ENCODE measurements at places on chromosomes 1 and 21.

GRCh38 chr1:204313675-204314074 lies 46.1 kb downstream of the PLEKHA6 start:
- DNase-seq: no peak

GRCh38 chr1:202010180-202011015 lies at the start of gene ELF3:
Gene ELF3, plus strand, starts transcription at chr1:202010587. Its CDS starts 550 bp downstream, at chr1:202011137.
- DNase-seq: no peak

- DNase-seq: no peak
These were observed 509.7 kb downstream of the AJAP1 start for GRCh38 chr1:5164158-5164557.

GRCh38 chr1:40372658-40373322 lies 737 bp upstream of the SMAP2 start:
- no peak for DNase-seq

GRCh38 chr1:25524568-25525360 lies 18.6 kb upstream of the LDLRAP1 start:
- no peak for DNase-seq

- DNase-seq: no peak
These were observed 14.4 kb downstream of the LMNA start for GRCh38 chr1:156128654-156129597.

DNA sequence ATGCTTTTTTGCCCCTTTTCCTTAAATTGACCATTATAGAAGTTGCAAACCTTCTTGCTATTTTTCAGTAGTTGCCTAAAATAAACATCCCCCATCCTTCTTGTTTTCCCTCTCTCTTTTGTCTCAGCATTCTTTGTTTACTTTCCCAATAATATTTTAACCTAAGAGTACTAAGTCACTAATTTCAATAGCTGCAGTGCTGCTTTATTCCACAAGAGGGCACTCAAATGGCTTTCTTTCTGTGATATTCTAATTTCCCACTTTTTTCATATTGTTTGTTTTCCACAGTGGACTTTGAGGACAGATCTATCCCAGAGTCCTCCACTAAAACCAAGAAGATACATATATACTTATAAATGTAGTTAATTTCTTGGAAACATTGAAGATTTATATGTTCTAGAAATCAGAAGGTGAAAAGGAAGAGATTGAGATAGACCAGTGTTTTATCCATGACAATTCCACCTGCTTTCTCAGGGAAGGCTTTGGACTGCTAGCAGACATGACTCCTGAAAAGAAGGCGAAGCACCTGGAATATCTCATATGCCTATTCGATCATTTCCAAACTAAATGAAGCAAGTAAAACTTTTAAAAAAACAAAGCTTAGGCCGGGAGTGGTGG lies 104.8 kb upstream of the GRIK1 start:
- peak; percentile 27 for DNase-seq

DNA sequence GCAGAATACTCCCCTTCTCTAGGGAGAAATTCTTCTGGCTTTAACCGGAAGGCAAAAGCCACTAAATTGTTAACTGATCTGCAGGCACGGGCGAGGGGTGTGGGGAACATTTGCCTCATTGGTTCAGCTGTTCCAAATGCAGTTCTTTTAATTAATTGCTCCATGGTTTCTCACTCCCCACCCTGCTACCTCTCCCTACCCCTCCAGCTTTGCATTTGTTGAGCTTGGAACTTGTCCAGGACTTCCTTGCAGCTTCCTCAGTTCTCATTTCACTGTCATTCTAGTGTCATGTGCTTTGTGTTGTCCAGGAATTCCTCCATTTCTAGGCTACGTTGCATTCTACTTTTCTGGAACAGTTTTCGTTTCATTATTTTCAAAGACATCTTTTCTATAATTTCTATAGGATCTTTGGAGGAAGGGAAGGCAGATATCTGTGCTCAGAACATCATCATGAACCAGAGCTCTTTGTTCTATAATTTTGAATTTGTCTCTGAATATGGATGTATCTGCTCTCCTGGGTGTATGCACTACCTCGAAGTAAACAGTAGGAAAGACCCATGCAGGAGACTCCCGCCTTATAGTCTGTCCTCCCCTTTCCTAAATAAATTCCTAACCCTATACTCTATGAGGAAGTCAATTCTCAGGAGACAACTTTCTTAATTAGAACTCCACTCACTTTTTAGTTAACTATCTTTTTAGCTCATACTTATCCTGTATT lies 132.4 kb upstream of the LMO4 start:
- DNase-seq: no peak

- DNase-seq: no peak
These were observed 6.0 kb downstream of the PIK3CD start for GRCh38 chr1:9657521-9658032.

DNA sequence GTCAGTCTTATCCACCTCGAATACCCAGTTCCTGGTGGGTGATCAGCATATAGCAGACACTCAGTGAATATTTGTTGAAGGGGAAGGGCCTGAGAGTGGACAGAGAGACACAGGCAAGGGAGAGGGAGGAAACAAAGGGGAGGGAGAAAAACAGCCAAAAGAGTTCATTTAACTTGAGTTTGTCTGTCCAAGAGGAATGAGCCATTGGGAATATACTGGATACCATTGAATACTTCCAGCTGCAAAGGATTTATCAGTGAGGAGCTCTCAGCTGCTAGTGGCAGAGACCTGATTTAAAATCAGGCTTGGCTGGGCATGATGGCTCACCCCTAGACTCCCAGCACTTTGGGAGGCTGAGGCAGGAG lies 11.5 kb upstream of the BGLAP start:
- no peak for DNase-seq

GRCh38 chr1:19381261-19381660 lies 69.1 kb downstream of the SLC66A1 start:
- DNase-seq: no peak

DNA sequence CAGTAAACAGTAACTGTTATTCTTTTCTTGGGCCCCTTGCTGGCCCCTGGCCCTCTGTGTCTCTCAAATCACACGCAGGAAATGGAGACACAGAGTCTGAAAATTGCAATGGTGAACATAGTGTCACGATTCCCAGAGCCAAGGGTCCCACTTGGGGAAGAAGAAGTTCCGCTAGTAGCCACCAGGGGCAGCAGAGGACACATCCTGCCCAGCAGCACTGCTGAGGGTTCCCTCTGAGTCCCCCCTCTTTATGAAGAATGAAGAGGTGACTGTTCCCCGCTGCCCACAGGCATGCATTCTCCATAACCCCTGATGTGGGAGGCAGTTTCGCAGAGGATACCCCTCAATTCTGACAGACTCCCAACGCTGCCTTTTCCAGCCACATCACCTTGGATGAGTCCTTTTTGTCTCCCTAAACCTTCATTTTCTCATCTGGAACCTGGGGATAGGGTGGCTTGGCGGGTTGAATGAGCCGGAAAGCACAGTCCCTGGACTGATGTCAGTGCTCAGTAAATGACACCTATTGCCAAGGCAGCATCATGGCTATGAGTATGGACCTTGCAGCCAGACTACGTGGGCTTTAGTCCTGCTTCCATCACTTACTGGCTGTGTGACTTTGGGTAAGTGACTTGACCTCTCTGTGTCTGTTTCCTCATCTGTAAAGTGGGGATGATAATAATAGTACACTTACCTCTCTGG lies 238.0 kb upstream of the TMEM51 start:
- DNase-seq: peak; percentile 33

DNA sequence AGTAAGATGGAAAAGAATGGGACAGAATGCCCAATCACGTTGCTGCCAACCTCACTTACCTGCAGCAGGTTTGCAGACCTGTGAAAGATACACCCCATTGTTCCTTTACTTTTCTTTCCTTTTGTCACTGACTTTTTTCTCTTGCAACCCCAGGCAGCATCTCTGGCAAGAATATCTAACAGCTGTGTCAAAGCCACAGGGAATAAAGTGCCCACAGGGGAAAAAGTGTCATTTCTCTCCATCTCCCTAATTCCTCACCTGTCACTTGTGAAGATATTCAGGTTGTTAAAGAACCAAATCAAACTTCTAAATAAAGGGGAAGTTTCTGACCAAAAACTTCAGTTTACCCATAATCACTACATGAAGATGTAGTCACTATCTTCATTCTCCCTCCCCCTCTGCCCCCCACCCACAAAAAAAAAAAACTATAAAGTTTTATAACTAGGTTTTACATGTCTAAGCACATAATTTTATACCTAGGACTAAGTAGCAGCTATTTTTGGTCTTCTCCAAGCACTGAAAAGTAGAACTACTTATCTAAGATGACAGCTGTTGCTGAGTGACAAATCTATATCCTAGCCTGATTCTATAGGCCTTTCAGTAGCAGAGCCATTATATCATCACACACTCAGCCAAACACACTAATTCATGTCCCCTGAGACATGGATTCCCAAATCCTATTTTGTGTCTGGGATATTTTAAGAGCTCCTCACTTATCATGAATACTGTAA lies 54.9 kb downstream of the TBX15 start:
- no peak for DNase-seq

DNA sequence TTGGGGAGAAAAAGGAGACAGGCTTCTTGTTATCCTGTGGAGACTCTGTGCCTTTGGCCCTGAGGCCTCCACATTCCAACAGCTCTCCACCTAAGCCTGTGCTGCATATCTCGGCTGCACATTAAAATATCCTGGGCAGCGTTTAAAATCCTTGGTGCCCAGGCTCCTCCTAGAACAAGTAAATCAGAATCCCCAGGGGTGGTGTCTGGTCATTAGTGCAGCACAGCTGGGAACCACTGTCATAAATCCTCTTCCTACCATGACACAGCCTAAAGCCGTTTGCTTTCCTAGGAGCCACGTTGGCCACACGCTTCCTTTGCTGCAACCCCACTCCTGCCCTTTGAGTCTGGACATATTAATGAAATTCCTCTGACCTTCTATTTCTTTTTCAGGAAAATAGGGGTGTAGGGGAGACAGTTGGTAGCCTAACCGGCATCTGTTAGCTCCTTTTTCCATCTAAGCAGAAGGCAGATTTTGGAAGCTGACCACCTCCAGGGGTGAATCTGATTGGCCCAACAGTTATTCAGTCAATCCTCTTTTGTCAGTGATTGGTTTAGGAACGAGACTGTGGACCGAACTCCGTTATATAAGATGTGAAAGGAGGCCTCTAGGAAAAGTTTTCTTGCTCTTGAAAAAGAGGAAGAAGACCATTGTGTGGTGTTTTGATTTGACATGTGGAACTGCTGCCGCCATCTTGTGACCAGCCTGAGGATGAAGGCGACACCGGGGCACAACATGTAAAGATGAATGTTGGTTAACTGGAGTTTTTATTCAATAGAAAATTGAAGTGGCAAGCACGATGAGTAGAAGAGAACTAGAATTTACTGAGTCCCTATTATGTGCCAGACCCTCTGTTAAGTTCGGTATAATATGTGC lies 41.9 kb downstream of the JUN start:
- DNase-seq: no peak

DNA sequence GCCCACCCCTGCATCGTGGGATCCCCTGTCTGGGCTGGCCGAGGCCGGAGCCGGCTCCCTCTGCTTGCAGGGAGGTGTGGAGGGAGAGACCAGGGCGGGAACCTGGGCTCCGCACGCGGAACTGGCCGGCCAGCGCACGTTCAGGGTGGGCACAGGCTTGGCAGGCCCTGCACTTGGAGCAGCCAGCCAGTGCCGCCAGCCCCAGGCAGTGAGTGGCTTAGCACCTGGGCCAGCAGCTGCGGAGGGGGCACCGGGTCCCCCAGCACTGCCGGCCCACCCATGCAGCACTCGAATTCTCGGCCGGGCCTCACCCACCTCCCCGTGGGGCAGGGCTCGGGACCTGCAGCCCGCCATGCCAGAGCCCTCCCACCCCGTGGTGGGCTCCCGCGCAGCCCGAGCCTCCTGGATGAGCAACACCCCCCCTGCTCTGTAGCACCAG lies 422.6 kb downstream of the AMY1C start:
- no peak for DNase-seq

DNA sequence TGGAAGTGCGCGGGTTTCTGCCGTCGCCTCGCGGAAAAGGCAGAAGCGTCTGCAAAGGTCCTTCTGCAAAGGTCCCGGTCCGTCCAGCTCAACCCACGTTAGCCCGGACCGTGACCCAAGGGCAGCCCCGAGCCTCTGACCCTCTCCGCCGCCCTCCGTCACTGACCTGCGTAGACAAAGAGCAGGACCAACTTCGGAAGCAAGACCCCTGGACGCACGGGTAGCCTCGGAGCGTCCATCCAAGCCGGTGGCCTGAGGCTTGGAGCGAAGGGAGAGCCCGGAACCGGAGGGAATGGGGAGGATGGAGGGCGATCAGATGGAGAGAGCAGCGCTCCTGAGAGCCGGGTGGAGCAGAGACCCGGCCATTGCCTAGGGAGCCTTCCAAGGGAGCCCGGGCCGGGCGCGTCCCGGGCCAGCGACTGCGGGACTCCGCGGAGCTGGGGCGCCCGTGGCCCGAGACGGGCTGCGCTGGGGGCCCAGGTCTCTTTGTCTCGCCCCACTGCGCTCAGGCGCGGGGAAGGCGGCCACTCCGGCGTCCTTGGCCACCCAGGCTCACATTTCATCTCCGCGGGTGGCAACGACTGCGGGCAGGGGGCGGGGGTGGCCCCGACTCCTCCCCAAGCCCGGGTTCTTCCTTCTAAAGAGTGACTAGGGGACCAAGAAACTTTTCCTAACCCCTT lies at the start of gene CYYR1:
CYYR1 (minus strand) TSS at position 585 of the 680 bp plus-strand sequence; CDS start at position 239, 346 bp downstream.
- no peak for DNase-seq
